ENCODE measurements at places on chromosomes 3 and 15.

GRCh38 chr15:63347074-63347857 is 34.4 kb downstream of the CA12 start:
- DNase-seq: no peak

DNA sequence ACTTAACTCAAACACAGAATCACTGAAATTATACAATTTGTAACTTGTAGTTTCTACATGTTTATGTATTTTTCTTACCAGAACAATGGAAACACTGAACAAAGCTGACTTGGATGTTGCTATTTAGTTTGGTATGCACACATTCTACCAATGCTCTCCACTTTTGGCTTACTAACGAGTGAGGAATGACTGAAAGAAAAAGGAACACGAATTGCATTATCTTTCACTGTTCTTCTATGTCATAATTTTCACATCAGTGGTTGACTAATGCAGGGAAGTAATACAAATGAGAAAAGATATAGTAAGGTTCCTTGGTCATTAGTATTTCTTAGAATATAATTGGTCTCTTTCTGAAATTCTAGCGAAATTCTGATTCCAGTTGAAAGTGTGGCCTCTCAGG is 9.8 kb upstream of the CNTN3 start:
- DNase-seq: no peak

- no peak for DNase-seq
Measured at GRCh38 chr3:3600665-3601340, 198.4 kb upstream of the LRRN1 start.

DNA sequence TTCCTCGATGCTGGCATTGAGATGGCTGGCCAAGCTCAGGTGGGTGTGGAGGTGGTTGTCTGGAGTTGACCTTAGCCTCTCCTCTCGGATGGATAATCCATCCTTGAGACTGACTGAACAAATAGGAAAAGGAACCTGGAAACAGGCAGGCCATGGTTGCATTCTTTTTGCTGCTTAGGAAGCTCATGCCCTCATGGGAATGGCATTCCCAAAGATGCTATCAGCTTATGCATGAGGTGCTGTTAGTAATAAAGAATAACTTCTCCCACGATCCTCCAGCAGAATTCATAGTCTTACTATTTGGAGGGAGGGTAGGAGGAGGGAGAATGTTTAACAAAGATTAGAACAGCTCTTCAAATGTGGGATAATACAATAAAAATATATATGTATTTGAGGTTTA is 303.0 kb upstream of the TPM1 start:
- DNase-seq: no peak

GRCh38 chr3:16298891-16299290 is 33.9 kb downstream of the OXNAD1 start:
- no peak for DNase-seq

DNA sequence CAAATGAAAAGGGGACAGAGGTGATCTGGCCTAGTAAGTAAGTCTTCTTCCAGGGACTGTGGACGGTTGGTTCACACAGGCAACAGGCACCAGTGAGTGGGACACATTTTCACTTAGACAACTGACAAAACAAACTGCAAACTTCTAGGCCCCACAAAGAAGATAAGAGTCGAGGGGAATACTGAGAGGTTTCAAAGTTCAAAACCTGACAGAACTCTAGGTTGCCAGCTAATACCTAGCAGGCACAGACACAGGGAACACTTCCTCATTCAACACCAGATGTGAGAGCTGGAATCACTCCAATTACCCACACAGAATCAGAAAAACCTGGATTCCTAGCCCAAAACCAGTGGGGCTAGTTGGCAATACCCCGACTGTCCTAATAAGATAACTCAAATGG is 621.7 kb downstream of the ZPLD1 start:
- no peak for DNase-seq

- DNase-seq: no peak
Measured at GRCh38 chr3:116260491-116260890, 184.8 kb downstream of the LSAMP start.

DNA sequence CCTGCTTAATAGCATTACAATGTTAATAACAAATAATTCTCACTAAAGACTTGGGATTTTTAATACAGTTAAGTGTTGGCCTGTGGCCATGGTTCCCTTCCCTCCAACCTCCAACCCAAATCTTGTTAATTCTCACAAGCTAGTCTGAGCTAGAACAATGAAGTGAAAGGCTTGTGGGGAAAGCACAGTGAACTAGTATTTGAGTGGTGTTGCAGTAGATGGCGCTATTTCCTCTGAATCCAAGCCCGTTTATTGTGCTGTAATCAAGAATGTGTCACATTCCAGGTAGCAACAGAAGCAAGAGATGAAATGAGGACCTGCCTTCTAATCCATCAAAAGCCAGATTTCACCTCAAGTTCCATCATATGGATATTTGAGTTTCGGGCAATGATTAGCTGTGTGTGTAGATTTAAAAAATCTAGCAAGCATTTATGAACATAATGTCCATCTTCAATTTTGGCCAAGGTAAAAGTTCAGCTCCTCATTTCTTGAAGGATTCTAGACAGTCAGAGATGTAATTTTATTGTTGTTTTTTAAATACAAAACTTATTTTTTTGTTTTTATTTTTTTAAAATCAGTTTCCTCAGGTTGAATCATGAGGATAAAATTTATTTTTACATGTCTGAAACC is 160.7 kb downstream of the SQOR start:
- no peak for DNase-seq

- DNase-seq: no peak
Measured at GRCh38 chr15:92277776-92278175, 115.9 kb upstream of the ST8SIA2 start.

- no peak for DNase-seq
Measured at GRCh38 chr15:62482785-62483429, 317.8 kb upstream of the C2CD4B start.

DNA sequence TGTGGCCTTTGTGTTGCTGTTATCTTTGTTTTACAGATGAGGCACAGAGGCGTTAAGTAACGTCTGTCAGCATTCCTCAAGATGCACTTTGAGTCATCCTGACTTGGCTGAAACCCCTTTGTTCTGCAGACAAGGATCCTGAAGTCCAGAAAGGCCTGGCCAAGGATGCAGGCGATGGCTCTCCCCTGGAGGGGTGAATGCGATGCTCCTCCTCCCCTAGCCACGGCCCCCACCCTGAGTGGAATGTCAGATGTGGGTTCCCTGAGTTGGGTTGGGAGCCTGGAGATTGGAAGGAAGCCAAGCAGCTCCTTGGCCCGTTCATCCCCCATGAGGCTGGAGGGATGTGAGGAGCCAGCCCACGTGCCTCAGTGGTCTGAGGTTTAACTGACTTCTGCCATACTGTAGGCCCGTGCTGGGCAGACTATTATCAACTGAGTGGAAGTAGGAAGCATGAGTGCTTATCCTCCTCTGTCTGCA is 43.3 kb downstream of the POMGNT2 start:
- DNase-seq: no peak

DNA sequence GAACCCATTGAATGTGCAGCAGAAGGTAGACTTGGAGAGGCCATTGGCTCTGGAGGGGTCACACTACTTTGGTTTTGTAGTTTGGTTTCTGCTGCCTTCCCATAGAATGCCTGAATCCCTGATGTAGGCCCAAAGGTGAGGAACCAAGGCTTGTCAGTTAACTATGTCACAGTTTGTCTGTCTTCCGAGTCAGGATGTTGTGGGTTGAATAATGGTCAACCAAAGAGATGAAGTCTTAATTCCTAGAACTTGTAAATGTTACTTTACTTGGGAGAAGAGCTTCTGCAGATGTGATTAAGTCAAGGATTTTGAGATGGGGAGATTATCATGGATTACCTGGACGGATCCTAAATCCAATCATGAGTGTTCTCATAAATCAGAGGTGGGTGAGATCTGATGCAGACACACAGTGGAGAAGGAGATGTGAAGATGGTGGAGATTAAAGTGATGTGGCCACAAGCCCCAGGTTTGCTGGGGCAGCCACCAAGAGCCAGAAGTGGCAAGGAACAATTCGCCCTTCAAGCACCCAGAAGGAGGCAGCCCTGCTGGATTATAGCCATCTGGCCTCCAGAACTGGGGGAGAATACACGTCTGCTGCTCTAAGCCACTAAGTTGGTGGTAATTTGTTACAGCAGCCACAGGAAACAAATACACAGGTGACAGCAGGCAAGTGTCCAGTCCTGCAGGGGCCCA is 2.3 kb upstream of the CCR8 start:
- no peak for DNase-seq

DNA sequence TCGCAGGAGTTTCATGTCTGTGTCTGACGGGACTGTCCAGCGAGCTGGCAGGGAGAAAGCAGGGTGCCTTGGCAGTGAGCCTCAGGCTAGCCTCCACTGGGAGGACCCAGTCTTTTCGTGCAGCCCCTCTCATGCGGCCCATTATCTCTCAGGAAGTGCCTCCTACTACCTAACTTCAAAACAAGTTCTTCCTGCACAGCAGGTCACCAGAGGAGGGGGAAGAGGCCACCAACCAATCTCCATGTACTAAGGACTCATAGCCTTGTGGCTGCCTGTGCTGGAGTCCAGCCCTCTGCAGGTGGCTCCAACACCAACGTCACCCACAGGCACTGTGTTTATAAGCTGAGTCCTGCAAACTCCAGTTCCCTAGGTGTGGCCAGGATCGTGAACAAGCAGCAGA is 4.8 kb downstream of the VIPR1 start:
- no peak for DNase-seq

All from activated naive CD4-positive, alpha-beta T cell (primary cell).